ENCODE measurements at places on chromosomes 5 and 9.

DNA sequence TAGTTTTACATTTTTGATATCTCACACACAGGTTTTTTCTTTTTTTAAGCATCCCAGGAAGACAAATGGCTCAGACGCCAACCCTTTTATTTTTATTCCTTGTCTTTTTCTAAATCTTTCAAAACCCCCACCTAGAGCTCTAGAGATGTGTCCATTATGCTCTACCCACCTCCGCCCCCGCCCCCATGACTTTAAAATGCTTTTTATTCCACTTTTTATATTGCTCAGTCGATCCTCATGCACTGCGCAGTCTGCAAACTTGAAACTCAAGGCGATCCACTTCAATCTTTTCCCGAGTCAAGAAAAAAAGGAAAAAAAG, 411 bp upstream of the MAT2B start:
- DNase-seq, result no peak

- no peak for DNase-seq
Measured at GRCh38 chr9:135100241-135100681, 12.8 kb downstream of the OLFM1 start.

GRCh38 chr9:98916660-98917059, 27.0 kb upstream of the COL15A1 start:
- no peak for DNase-seq

GRCh38 chr9:19992556-19992955, 203.7 kb upstream of the SLC24A2 start:
- DNase-seq, result no peak

DNA sequence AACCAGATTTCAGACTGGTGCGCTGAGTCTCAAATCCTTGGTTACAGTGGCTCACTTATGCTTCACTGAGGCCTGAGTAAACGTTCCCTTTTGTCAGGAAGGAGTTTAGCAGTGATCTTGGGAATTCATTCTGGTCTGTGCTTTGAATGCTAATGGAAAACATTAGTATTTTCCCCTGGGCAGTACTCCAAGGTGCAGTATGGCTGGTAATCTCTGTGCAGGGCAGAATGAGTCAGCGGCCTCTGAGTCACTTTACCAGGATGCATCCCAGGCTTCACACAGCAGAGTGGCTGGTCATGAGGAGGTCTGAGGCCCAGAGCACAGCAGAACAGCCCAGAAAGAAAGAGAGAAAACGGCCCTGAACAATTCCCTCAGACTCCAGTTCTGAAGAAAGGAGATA, 54.0 kb downstream of the PCA3 start:
- DNase-seq, result no peak

DNA sequence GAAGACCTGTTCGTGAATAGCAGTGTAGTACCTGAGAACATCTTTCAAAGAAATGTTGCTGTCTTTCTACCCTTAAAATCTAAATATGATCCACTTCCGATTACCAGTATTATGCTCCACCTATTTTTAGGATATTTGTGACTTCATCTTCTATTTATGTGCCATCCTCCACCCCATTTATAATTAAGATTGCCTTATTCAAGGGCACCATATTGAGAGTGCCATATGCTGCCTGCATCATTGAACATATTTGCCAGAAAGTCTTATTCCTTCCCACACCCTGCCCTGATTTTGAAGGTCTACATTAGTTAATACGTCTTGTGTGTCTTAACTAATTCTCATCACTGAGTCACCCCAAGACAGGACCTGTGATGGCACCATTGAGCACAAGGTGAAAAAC, 1076.7 kb downstream of the CDH12 start:
- DNase-seq, result no peak

- no peak for DNase-seq
Measured at GRCh38 chr9:76521244-76521681, 62.3 kb downstream of the GCNT1 start.

DNA sequence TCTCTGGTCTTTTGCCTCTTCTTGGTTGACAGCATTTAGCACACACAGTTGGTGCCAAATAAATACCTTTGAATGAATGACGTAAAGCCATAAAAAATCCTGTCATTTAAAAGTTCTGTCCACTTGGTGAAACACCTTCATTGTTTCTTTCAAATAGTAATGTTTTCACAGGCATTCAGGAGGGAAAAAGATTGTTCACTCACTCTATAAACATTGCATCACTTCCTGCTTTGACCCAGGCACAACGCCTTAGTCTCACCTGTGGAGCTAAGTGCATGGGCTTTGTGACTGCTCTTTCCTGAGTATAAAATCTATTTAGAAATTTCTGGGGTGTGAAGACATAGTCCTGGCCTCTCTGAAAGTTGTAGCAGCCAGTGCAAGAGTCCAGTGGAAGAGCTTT, 88.9 kb upstream of the CXCL14 start:
- no peak for DNase-seq

DNA sequence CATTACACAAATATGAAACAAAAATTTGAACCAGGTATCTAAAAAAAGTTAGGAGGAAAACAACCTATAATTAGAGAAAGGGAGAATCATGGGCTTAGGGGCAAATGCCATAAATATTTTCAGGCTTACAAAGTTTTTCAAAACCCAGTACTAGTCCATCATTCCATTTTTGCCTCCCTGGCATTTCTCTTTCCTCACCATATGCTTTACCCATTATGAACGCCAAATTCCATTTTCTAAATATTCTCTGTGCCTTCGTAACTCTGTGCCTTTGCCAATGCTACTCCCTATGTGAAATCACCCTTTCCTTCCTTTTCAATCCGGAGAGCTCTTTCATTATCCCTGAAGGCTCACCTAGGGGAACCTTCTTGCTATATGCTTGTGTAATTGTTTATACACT, 434.1 kb downstream of the ZSWIM6 start:
- DNase-seq, result no peak

- DNase-seq, result no peak
Measured at GRCh38 chr9:72292874-72293607, 72.0 kb downstream of the ZFAND5 start.

DNA sequence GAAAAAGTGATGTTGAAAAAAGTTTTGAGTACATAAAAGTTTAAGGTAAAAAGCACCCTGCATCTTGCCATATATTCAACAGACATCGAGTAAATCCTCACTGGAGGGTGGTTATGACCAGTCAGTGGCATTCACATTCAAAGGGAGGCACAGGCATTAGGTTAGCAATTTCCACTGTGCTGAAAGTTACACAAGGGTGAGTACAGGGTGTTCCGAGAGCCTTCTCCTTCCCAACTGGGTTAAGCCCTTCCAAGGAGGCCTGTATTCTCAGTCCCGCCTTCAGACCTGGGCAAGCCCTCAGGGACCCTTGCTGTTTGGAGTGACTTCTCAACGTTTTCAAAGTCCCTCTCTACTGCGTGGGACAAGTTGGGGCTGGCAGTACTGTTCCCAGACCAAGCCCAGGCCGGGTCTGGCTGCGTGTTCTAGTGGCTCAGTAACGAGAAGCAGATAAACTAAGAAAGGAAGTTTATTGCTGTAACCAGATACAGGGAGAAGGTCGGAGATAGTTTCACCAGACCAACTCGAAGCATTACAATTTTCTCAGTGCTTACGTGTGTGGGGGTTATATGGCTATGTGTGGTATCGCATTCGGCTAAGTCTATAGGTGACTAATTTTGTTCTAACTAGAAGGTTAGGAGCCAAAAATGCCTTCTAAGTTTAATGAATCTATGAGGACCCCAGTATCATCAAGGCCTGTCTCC, 13.0 kb upstream of the SETX start:
- no peak for DNase-seq

- DNase-seq, result no peak
Measured at GRCh38 chr9:136241542-136241941, 4.1 kb downstream of the QSOX2 start.

- DNase-seq, result no peak
Measured at GRCh38 chr9:15889555-15889954, 336.7 kb downstream of the CCDC171 start.

- no peak for DNase-seq
Measured at GRCh38 chr5:169084775-169085174, 216.2 kb downstream of the SLIT3 start.

DNA sequence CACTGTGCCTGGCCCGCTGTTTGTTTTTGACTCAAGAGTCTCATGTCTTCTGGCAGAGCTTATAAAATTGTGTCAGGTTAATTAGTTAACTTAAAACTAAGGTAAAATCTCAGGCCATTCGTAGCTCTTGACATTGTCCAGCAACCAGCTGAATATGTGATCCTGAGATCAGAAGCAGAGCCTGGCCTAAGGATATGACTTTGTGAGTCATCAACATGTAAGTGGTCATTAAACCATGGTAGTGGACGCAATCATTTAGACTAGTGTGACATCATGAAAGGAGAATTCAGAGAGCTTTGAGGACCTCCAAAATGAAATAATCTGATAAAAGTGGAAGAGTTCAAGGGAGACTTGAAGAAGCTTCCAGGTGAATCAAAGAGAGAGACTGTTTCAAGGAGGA, 23.3 kb downstream of the SPZ1 start:
- DNase-seq, result no peak

- DNase-seq, result no peak
Measured at GRCh38 chr5:10673407-10673806, 87.6 kb downstream of the DAP start.

GRCh38 chr9:110148891-110149290, 59.1 kb downstream of the C9orf152 start:
- DNase-seq, result no peak

GRCh38 chr9:132541051-132541450, 41.4 kb upstream of the BARHL1 start:
- no peak for DNase-seq

GRCh38 chr5:10615693-10616092, 51.8 kb downstream of the ANKRD33B start:
- DNase-seq, result no peak

- no peak for DNase-seq
Measured at GRCh38 chr5:179124853-179125788, 64.9 kb downstream of the ZNF354C start.

- no peak for DNase-seq
Measured at GRCh38 chr5:119340597-119341218, 15.1 kb upstream of the TNFAIP8 start.

GRCh38 chr5:142841511-142842265, 71.5 kb downstream of the ARHGAP26 start:
- DNase-seq, result no peak

DNA sequence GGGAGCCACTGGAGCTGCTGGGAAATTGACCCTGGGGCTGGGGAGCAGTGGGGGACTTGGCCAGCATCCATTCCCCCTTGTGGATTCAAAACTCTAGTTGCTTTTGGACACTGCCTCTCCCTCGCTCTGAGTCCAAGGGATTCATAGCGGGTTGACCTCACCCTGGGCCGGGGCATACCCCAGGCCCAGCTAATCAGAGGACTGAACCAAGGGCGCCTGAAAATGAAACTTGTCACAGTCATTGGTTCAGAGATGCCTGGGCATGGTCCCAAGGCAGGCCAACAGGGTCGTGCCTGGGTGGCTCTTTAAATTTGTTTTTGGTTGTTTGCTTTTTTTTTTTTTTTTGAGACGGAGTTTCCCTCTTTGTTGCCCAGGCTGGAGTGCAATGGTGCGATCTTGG, 22.6 kb downstream of the STK10 start:
- DNase-seq, result no peak

GRCh38 chr9:87199278-87199677, 252.0 kb upstream of the GAS1 start:
- no peak for DNase-seq

GRCh38 chr5:60209146-60209840, 315.8 kb upstream of the PDE4D start:
- DNase-seq, result no peak

DNA sequence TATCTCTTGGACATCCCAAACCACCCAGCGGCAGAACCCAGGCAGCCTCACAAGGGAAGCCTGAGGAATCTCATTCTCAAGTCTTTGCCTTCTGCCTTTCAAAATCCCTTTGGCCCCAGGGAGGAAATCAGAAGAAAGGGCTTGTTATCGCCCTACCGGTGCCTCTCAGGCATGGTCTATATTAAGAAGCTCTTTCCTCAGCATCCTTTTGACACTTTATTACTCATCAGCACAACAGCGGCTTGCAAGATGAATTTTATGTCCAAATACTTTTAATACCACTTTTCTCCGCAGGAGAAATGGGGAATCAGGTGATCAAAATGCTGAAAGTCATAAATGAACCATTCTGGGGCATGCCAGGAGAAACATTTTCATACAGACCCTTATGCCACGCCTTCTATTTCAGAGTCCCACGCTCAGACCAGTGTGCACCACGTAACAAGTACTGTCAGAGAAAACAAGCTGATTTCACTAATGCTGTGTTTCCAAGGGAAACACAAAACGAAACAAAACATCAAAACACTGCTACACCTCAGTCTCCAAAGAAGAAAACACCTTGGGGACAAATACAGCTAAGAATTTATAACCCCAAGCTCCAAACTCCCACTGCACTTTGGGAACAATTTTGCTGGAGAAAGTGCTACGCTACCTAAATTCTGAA, 30.0 kb downstream of the RAPGEF1 start:
- no peak for DNase-seq

DNA sequence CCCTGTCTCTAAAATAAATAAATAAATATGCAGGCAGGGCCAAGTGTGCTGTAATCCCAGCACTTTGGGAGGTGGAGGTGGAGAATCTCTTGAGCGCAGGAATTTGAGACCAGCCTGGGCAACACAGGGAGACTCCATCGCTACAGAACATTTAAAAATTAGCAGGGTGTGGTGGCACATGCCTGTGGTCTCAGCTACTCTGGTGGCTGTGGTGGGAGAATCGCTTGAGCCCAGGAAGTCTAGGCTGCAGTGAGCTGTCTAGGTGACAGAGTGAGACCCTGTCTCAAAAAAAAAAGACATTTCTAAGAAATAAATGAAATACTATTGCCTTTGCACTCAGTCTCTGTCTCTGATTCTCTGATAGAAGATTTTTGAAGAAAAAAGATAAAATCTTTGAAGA, 1.2 kb upstream of the PCDHGA10 start:
- no peak for DNase-seq

DNA sequence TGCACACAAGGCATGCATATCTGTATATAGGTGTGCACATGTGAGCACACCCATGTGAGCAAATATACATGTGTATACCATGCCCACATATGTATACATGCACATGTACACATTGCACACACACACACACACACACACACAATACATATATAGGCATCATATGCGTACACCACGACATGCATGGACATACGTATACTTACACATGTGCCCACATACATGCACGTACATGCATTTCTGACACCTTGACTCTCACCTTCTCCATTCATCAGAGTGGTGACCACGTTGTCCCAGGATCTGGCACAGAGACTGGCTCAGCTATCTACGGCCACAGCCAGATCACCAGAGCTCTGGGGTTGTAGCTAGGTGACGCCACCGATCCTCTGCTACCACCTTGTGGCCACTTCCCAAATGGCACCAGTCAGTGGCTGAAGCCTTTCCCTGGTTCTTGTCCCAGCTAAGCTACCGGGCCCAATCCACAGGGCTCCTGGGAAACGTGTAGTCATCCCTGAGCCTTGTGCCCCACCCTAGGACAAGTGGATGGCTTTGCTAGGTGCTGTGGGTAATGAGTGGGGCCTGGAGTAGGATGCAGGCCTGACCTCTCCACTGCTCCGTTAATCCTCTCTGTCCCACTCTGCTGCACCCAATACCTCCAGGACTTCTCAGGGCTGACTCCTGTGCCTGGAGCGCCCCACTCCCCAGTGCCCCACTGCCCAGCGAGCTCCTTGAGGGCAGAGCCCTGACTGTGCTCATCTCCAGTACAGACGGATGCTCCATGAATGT, 194.4 kb downstream of the RGS3 start:
- peak; percentile 60 for DNase-seq

GRCh38 chr5:157265714-157266285, at the start of gene CYFIP2:
CYFIP2 (plus strand) TSS chr5:157266123; CDS start chr5:157285362, 19,239 bp downstream.
- DNase-seq, result peak; percentile 76

- DNase-seq, result no peak
Measured at GRCh38 chr5:154335065-154335448, 110.7 kb upstream of the SAP30L start.

- no peak for DNase-seq
Measured at GRCh38 chr9:20844916-20845315, 160.9 kb downstream of the FOCAD start.

- peak; percentile 84 for DNase-seq
Measured at GRCh38 chr5:75236322-75237316, at the start of gene ANKRD31. ANKRD31 (minus strand) TSS chr5:75236878; CDS start chr5:75236686, 192 bp downstream.
